ENCODE measurements at places on chromosomes 2 and 18.

- no peak for DNase-seq
These were observed 69.1 kb upstream of the B3GNT7 start for GRCh38 chr2:231326404-231326803.

GRCh38 chr2:223688094-223688835 lies 86.1 kb upstream of the SCG2 start:
- no peak for DNase-seq

DNA sequence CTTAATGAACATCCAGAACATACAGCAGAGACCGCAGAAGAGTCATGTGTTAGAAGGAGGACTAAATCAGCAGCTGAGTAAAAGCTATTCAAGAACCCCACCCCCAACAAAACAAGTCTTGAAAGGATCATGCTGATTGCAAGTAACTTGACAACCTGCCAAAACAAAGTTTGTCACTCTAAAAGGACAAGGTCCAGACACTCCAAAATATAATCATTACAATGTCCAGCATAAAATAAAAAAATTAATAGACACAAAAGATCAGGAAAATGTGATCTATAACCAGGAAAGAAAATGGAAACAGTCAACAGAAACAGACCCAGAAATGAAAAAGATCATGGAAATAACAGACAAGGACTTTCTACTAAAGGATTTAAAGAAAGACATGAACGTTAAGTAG lies 28.5 kb downstream of the CCDC88A start:
- no peak for DNase-seq

- DNase-seq, result no peak
These were observed 11.9 kb upstream of the ARHGAP25 start for GRCh38 chr2:68722712-68723111.

- DNase-seq, result no peak
These were observed 28.5 kb downstream of the IL37 start for GRCh38 chr2:112939425-112939824.

Data from stimulated activated CD8-positive, alpha-beta memory T cell treated with anti-CD3 and anti-CD28 coated beads, Interleukin-15, amount 100 ng/mL, for 48 hours (primary cell).